ENCODE measurements at places on chromosomes 12 and 14.

DNA sequence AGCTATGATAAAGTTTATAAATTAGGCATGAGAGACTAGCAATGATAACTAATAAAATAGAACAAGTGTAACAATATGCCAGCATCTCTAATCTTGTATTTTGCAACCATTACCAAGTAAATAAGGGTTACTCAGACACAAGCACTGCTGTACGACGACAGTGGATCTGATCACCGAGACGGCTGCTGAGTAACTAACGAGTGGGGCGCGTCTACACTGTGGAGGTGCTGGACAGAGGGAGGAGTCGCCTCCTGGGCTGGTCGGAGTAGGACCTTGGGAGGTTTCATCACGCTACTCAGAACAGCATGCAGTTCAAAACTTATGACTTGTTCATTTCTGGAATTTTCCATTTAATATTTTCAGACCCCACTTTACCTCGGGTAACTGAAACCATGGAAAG lies 18.4 kb downstream of the COA8 start:
- DNase-seq, result no peak

DNA sequence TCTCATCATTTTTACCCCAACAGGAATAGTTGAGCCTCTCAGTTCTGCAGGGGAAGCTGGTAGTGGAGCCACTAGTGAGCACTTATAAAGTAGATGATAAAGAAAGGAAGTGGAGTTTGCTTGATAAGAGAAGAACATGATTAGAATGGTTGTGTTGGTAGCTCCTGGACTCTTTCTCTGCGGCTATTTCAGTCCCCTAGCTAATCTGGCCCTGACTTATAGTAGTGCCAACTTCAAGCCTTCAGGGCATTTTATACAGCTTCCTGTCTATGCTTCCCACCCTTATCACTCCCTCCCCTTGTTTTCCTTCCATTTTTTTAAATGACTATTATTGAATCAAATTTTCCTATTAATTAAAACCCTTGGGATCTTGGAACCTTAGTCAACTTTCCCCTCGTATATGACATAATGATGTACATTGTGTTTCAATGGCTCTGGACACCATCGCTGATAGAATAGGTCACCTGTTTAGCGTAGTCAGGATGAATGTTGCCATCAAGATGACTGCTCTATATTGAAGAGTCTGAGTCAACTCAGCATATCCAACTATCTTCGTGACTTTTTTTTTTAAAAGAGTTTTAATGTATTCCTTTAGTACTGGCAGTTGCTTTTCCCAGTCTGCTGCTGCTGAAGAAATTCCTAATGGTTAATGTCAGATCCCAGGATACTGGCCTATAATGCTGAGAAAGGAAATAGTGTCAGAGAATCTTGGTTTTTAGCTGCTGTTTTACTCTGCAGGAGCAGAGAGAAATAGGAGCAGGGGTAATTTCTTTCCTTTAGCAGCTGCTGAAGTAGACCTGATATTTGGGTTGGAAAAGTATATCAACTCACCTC lies 16.2 kb upstream of the PCNX1 start:
- no peak for DNase-seq

- no peak for DNase-seq
Measured at GRCh38 chr12:92556141-92556540, 146.6 kb upstream of the PLEKHG7 start.

- DNase-seq, result no peak
Measured at GRCh38 chr14:52961060-52961639, 10.3 kb upstream of the FERMT2 start.

GRCh38 chr12:68864604-68865003 lies 56.6 kb downstream of the MDM2 start:
- no peak for DNase-seq

DNA sequence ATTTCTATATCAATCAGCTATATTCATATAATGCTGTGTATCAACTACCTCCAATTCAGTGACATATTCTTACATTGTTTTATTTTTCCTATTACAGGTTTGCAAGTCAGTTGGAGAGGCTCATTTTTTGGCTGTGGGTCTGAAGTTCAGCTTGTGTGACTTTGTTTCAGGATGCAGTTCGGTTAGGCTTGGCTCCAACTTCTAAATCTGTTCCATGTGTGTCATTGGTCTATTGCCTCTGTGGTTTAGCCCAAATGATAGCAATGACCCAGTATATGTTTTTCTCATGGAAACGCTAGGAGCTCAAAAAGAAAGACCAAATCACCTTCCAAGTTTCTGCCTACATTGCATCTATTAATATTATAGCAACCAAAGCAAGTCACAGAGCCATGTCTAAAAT lies 848.6 kb upstream of the LRFN5 start:
- no peak for DNase-seq

GRCh38 chr12:108457734-108458361 lies 57.2 kb upstream of the FICD start:
- no peak for DNase-seq

- peak; percentile 71 for DNase-seq
Measured at GRCh38 chr12:6914947-6915788, 788 bp downstream of the ENO2 start.

DNA sequence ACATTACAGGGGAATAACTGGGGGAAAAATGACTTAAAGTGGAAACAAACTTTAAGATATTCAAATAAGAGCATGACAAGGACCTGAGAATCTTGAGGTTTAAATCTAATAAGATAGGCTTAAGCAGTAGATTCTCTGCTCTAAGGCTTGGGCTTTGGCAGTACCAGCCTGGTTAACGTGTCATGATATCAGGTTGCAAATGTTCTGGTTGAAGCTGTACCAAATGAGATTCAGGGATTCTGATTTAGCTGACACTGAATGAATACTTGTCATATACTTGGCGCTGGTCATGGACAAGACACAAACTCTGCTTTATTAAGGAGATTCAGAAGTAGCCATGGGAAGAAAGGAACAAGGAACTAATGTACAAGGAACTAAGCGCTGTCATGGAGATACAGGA lies 6.1 kb downstream of the TCP11L2 start:
- no peak for DNase-seq

DNA sequence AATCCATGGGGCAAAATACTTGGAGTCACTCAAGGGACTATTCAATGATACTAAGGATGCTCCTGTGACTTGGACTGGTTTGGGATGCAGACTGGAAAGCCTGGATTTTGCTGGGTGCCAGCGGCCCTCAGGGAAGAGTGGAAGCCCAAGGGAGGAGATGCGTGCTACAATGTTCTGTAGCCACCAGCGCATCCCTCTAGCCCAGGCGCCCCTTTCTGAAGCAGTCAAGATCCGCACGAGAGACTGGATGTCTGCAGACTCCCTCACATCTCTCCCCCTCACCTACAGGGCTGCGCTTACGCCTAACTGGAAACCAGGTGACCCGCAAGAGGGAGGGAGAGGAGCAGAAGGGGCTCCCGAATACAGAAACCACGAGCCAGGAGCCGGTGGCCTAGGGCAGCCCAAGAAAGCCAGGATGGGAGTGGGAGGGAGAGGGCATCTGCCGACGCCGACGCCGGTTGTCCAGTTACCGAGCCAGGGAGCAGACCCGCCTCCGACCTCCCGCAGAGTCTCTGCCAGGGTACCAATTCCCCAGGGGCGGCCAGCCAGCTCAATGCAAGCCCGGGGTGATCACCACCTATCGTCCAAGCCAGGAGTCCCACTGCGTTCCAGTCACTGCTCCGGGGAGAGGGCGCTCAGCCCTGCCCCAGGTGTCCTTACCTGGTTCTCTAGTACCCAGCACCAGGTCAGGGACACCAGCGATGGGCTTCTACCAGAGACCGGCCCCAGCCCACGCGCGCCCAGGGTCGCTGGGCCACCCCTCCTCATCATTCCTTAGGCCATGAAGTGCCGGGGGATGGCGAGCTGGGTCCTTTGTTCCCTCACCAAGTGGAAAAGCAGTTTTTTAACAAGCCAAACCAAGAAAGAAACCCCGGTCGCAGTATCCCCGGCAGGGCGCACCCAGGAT lies 1.2 kb downstream of the NTN4 start:
- DNase-seq, result no peak

GRCh38 chr14:58641509-58641908 lies 3.7 kb downstream of the DACT1 start:
- no peak for DNase-seq

DNA sequence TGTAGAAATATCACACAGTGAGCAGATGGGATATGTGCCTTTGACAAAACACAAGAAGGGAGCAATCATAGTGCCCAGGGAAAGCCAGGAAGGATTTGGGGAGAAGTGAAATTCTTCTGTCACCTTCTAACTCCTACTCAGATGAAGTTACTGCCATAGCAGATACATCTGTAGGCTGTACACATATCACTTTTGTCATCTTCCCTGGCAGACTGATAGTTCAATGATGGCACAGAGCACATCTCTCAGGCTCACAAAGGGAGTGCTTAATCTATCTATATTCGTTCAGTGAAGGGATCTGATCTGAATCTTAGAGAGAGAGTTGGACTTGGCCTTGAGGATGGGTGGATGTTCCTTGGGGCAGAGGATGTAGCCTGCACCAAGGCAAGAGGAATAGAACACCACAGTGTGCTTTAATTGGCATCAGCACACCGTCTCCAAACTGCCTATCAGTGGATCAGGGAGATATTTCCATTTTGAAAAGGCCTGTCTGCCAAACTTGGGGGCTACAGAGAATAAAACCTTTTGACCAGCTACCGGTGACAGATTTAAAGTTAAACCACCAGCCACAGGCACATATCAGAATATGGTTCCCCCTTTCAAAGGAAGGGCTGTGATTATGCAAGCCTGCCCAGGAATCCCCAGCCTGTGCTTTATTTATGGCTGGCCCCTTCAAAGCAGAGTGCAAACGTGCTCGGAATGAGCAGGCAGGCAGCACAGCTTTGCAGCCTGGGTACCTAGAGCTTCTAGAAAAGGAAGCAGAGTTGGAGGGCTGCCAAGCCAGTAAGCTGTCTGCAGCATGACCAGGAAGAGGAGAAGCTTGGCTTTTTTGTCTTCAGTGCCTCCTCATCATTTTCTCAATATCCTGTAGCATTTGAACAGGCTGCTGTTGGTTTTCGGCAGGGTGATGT lies 165.5 kb upstream of the DYRK2 start:
- peak; percentile 91 for DNase-seq

GRCh38 chr14:99159341-99160340 lies 112.4 kb downstream of the BCL11B start:
- DNase-seq, result no peak

- DNase-seq, result peak; percentile 46
Measured at GRCh38 chr12:31363416-31363809, 37.5 kb upstream of the SINHCAF start.

DNA sequence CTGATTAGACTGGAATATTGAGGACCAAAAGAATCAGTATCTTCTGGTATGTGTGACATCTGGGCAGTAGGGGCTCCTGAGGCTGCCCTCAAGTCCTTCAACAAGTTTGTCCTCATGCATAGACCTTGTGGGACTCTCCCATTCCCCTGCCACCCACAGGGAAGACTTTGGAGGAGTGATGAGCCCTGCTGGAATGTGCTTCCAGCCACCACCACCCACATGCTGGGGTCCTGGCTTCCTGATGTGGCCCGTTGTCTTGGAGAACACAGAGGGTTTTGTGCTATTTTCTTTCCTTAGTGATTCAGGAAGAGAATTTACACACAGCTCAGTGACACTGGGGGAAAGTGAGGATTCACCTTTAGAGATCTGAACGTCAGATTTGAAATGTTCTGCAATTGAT lies 29.2 kb upstream of the SEL1L start:
- no peak for DNase-seq

- no peak for DNase-seq
Measured at GRCh38 chr12:10304161-10304574, 3.5 kb upstream of the KLRD1 start.

GRCh38 chr14:61197416-61197815 lies 83.7 kb downstream of the TMEM30B start:
- no peak for DNase-seq

GRCh38 chr14:102275866-102276265 lies 29.1 kb downstream of the MOK start:
- no peak for DNase-seq

GRCh38 chr14:49240383-49240782 lies 345.8 kb downstream of the RPS29 start:
- no peak for DNase-seq

- no peak for DNase-seq
Measured at GRCh38 chr12:26318661-26319068, 123.3 kb downstream of the SSPN start.

DNA sequence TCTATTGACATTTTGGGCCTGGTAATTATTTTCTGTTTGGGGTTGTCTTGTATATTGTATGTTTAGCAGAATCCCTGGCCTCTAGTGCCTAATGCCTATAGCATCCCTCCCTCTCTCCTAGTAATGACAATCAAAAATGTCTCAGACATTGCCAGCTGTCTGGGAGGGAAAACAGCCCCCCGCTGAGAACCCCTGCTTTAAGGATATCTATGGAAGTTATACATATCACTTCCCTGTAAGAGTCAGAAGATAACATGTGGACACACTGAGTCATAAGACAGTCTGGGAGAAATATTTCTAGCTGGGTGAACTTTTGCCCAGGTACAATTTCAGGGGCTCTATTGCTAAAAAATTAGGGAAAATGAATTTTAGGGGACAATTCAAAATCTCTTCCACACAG lies 255.0 kb downstream of the PAWR start:
- DNase-seq, result no peak

- no peak for DNase-seq
Measured at GRCh38 chr12:130632642-130633041, 83.5 kb downstream of the RIMBP2 start.

All from spleen (tissue), 13 donors.